ENCODE measurements at places on chromosomes 3 and 15.

DNA sequence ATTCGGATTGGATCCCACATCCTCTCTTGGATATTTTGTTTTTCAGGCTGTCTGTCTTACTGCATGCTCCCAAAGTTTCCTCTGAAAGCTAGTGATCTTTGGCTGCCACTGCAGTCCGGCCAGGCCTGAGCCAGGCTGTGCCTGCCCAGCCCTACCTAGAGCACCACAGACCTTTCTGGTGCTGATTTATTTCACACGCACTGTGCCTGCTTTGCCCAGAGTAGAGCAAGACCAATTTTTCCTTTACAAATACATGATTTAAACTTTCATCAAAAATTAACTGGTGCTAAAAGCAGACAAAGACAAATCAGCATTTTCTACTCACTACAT, 28.0 kb upstream of the NDUFB4 start:
- DNase-seq = no peak

- no peak for DNase-seq
Measured at GRCh38 chr3:5787861-5788488, 600.5 kb downstream of the EDEM1 start.

- no peak for DNase-seq
Measured at GRCh38 chr3:32871273-32871672, 53.5 kb downstream of the TRIM71 start.

DNA sequence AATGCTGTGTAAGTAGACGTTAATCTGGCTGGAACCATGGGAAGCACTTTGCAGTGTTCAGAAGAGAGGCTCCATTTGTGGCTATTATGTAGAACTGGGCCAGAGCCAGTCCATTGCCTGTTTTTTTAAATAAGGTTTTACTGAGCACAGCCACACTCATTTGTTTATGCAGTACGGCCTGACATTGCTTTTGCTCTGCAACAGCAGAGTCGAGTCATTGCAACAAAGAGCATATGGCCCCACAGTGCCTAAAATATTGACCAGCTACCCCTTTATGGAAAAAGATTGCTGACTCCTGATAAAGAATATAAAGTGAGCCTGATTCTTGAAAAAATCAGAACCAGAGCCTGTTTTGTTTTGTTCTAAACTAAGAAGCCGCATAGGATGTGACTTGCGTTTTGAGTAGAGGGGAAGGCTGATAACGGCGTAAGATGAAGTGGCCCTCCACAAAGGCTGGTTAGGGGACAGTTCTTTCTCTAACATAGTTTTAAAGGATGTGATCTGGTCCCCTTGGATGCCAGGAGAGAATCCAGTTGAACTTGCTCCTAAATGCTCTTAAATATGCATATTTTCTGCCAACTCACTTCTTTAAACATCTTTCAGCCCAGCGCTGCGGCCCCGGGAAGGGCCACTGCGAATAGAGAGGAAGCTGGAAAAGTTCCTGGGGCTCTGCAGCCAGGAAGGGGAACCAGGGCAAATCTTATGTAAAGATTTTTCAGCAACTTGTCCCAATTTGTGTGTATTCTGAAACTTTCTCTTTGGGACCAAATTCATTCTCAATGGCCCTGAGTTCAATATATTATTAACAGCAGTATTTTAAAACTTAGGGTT, 64.5 kb downstream of the GLDN start:
- no peak for DNase-seq
